ENCODE measurements at places on chromosomes 7 and 10.
A peak's percentile ranks its signal among the peaks of the same experiment; 100 is the strongest.

DNA sequence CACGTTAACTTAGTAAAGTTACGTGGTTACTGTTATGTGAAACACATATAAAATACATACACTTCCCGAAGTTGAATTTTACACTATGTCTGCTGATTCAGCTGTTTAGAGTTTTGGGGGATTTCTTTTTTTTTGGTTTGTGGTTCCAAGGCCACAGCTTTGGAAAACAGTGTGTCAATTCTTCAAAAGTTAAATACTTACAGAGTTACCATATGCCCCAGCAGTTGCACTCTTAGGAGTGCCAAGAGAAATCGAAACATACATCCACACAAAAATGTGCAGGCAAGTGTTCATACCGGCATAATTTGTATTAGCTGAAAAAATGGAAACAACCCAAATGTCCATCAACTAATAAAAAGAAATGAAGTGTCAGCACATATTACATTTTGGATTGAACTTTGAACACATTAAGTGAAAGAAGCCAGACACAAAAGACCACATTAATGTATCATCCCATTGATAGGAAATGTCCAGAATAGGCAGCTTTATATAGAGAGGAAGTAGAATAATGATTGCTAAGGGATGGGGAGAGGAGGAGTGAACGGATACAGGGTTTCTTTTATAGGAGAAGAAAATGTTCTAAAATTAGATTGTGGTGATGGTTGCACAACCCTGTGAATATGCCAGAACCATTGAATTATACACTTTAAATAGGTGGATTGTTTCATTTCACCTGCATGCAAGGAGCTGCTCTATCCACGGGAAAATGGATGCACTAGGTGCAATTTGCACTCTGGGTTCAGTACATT, 17.6 kb downstream of the APBB1IP start:
- DNase-seq: no peak

DNA sequence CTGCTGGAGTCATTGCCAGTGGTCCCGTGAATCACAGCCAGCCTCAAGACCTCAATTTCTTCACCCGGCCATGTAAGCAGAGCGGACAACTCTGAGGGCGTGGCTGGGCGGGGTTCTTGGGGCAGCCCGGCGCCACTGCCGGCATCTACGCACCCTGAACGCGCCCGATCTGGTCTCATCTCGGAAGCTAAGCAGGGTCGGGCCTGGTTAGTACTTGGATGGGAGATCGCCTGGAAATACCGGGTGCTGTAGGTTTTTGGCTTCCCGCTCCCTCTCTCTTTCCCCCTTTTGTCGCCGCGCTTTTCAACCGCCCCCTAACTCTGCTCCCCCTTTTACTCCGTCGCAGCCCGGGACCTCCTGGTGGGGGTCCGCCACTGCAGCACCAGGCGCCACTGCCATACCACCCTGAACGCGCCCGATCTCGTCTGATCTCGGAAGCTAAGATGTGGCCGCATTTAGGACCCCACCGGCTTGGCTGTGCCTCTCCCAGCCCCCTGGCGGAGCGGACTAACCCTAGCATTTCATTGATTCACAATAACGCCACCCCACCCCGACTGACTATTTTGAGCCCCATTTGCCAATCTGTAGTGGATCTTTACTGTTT, 25.3 kb downstream of the GARIN1A start:
- DNase-seq: peak; percentile 33

DNA sequence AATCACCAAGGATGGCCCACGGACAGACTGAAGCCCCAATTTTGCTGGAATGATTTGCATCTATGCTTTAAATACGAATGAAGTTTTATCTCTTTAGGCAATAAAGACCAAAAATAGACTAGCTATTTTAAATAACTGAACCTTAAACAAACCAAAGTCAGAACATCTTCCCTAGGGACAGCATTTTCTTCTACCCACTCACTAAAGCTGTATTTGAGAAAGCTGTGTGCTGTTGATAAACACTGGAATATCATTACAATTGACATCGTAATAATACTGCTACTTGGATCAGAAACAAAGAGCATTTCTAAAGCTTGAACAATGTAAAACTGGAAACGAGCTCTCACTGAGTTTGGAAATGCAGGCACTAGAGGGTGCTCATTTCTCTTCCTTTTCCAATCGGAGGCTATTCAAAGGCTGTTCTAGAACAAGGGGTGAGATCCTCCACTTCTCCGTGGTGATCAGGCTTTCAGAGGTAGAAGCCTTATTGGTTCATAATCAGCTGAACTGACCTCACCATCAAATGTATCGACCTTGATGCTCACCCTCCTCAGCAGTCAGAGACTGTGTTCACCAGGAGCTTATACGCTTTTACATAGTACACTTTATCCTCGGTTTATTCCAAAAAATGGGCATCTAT, 225.3 kb upstream of the PRSS1 start:
- no peak for DNase-seq

GRCh38 chr7:111393011-111393754, 169.1 kb downstream of the IMMP2L start:
- DNase-seq: peak; percentile 81

GRCh38 chr10:101660256-101660655, 34.7 kb downstream of the FBXW4 start:
- no peak for DNase-seq

Measured in muscle of leg (tissue), 16 donors.